ENCODE measurements at places on chromosomes 2 and 18.

GRCh38 chr2:237227592-237228280 is 142.0 kb downstream of the COPS8 start:
- no peak for DNase-seq

DNA sequence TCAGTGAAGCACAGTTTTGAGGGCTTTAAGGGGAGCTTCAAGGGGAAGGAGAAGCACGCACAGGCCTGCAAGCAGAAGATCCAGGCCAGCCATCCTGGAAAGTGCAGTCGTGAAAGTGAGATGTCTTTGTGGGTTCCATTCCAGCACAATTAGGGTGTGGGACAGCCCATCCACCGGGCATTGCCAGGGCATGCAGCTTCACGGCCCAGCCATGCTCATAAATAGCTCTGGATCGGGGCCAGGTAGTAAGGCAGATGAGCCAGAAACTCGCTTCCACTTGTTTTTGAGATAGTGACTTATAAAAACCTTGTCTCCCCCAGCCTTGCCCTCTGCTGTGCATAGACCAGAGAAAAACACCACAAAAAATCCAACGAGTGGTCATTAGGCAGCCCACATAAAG is 21.0 kb downstream of the KDSR start:
- no peak for DNase-seq

- DNase-seq = peak; percentile 18
These were observed 213.4 kb downstream of the CDH20 start for GRCh38 chr18:61546590-61546989.

GRCh38 chr2:66456183-66457041 is 21.5 kb downstream of the MEIS1 start:
- DNase-seq = no peak

- no peak for DNase-seq
These were observed 28.4 kb upstream of the C2orf69 start for GRCh38 chr2:199882667-199883066.

GRCh38 chr18:63291278-63291677 is 28.3 kb downstream of the BCL2 start:
- no peak for DNase-seq

DNA sequence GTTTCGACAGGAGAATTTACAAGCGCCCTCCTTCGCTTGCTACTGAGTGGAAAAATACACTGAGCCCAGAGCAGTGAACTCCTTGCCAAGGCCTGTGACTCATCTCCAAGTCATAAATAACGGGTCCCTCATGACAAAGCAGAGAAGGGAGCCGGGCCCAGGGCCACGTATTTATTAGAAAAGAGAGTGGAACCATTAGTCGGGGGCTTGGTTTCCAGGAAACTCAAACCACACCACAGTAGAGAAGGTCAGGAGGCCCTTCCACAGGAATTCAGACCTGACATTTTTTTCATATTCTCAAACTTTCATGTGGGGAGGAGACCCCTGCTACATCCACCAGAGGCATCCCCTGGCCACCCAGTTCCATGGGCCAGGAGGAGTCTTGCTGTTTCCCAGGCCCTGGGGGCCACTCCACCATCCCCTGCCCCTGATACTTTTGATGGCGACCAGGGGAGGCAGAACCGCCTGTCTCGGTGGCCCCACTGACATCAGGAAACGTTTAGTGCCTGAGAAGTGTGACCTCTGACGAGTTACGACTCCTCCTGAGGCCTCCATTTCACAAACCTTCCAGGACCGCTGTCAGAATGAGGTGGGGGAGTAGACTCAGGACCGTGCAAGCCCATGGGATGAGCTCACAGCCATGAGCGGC is 289.7 kb downstream of the DYSF start:
- DNase-seq = peak; percentile 65

- DNase-seq = no peak
These were observed 1321.6 kb upstream of the ACVR2A start for GRCh38 chr2:146523196-146523595.

- no peak for DNase-seq
These were observed 304.4 kb downstream of the CCDC178 start for GRCh38 chr18:33135951-33136660.

DNA sequence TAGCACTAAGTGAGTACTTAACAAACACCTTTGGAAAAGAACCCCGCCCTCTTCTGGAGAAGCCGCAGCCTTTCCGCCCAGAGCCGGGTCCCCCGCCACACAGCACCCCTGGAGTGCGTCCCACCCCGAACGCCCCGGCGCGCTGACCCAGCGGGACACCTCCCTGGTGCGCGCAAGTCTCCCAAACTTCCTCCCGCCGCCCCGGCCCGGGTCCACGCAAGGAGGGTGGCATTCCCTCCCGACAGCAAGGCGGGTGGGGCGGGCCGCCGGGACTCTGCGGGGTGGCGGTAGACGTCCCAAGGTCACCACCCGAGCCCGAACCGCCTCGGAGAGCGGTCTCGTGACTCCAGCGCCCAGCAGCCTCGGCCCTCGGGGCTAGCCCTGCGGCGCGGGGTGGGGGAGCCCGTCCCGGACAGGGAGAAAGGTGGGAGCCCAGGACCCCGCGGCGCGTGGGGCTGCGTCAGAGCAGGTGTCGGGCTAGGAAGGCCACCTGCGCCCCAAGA is 598 bp downstream of the CCDC93 start:
- DNase-seq = no peak

- DNase-seq = no peak
These were observed 63.3 kb downstream of the SUCLG1 start for GRCh38 chr2:84395820-84396219.

DNA sequence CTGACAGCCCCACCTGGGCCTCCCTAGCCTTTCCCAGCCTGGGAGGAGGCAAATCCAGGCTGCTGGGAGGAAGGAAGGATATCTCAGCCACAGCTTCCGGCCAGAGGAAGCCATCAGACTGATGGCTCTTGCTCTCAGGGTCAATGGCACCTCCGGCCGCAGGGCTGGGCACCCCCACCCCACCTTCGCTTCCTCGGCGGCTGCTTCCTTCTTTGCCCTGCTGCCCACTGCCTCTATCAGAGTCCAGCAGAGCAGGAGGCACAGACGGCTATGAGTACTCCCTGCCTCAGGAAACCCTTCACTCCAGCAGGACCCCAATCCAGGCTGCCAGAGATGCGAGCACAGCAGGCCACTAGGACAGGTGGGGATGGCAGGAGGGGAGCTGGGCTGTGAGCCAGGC is 3.3 kb downstream of the SEMA4C start:
- DNase-seq = no peak

GRCh38 chr18:59180150-59180845 is 39.7 kb upstream of the GRP start:
- DNase-seq = peak; percentile 44

DNA sequence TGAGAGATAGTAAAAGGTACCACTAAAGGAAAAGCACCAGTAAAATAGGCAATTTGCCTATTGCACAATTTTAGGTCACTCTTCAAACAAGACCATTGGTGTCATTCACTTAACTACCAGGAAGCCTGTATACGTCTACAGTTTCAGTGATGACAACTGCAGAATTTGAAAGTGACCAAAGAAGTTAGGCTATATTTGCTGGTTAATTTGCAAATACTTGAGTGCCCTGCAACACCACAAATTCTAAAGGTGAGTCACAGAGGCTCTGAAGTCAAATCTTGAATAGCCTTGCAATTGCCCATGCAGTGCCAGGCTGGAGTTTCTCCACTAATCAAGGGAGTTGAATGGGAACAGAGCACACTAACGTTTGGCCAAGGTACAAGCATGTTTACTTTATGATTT is 128.7 kb upstream of the CCDC68 start:
- DNase-seq = no peak

DNA sequence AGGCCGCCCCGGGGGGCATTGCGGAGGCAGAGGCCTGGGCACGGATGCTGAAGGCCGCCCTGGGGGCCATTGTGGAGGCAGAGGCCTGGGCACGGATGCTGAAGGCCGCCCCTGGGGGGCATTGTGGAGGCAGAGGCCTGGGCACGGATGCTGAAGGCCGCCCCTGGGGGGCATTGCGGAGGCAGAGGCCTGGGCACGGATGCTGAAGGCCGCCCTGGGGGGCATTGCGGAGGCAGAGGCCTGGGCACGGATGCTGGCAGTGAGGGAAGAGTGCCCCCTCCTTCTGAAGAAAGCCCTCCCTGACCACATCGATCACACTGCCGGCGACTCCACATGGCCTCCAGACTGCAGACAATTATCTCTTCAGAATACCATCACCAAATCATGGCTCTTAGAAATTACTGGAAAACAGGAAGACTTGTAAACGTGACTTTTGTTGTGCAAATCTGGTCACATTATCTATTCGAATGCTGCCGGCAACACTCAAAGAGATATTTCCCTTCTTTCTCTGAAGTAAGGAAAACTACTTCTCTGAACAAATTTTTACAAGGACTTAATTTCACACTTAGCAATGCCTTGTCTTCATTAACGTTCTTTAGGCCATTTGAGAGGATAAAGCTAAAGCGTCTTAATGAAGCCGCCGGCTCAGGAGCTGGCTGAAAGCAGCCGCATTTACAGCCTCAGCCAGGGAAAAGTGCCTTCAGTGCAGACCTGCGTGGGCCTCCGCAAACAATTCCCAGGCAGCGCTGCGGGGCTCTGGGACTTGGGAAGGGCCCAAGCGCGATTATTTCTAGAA is 18.1 kb upstream of the SNTG2 start:
- no peak for DNase-seq

DNA sequence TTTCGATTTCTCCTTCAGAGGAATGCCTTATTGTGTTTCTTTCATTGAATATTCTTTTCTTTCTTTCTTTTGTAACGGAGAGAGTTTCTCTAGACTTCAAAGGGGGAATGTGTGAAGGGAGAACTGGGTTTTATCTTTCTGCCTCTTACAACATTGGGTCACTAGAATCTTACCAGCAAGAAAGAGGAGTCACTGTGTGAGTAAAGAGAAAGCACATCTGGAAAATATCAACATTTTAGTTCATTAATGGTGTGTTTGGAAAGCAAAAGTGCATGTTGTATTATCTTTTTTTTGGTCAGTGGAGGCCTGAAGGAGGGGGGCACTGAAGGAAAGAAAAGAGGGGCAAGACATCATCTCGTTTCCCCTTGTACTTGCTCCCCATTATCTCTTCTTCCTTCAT is 86.6 kb upstream of the THOC1 start:
- DNase-seq = no peak

GRCh38 chr2:25539136-25539535 is 134.2 kb downstream of the DTNB start:
- DNase-seq = no peak

DNA sequence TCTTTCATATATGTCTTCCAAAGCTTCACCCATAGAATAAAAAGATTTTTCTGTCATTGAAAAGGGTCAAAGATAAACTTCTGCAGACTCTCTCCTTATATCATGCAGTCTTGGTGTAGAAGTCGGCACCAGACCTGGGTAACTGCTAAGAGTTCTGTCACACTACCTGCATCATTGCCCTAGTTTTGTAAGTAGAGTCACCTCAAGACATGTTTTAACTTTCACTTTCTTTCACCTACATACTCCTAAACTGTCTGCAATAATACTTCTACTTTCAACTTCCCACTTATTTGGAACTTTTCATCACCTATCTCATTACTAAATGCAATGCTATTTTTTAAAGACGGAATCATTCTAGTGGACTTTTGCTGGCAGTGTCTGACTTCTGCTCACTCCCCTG is 475.6 kb upstream of the VRK2 start:
- DNase-seq = no peak

- DNase-seq = no peak
These were observed 113.7 kb downstream of the RIT2 start for GRCh38 chr18:43001821-43002220.

GRCh38 chr2:156944871-156945270 is 312.6 kb upstream of the GALNT5 start:
- DNase-seq = no peak

DNA sequence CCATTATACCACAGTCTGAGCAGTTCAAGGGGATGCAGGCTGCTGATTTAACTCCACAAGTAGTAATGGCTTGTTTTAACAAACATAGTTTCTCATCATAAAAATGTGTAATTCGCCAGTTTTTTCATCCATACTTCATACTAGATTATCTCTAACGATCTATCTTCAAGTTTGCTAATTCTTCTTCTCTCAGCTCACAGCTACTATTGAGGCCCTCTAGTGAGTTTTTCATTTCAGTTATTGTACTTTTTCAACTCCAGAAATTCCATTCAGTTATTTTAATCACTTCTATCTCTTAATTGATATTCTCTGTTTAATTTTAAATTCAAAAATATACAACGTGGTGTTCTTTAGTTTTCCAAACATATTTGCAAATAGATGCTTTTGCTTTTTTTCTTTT is 20.1 kb upstream of the TMEM87B start:
- DNase-seq = no peak

DNA sequence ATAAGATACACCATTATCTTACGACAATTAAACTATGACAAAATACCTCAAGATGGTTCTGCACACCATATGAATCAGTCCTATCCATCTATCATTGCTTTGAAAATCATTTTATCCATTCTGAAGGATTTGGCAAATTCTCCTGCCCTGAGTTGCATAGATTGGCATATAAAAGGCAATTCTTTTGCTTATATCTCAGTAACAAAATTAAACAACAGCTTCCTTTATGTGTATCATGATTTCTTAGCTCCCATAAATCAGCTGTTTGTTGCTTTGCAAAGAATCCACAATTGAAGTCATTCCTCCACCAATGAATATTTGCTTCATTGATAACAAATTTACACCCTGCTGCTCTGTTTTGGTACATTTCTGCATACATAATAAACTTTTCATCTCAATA is 61.7 kb downstream of the ITGB6 start:
- no peak for DNase-seq

DNA sequence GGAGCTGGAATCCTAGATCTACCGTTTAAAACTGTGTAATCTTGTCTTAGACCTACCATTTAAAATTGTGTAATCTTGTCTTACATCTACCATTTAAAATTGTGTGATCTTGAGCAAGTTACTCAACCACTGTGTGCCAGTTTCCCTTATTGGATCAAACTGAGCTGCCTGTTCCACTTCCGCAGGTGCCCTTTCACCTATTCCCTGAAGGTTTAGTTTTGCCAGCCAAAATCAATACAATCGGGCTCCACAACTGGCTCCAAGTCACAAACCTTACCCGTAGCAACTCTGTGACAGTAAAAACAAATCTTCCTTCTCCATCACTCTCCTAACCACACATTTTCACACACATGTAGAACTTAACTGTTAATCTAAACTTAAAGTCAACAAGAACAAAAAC is 20.1 kb downstream of the DOCK10 start:
- no peak for DNase-seq

DNA sequence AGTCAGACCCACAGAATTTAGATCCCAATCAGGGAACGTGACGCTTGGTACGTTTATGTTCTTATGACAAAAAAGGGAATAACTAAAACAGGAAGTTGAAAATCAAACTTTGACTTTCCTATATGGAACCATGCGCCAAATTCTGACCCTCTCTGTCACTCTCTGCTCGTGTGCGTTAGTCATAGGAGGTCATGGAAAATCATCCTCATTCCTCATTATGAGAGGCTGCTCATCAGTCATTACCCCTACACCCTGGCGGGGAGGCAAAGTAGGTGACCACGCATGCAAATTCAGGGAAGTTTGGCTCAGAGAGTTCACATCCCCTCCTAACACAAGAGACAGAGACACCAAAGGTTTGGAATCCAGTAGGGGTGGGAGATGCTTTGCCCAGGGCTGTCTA is 15.5 kb downstream of the IL1F10 start:
- DNase-seq = no peak

DNA sequence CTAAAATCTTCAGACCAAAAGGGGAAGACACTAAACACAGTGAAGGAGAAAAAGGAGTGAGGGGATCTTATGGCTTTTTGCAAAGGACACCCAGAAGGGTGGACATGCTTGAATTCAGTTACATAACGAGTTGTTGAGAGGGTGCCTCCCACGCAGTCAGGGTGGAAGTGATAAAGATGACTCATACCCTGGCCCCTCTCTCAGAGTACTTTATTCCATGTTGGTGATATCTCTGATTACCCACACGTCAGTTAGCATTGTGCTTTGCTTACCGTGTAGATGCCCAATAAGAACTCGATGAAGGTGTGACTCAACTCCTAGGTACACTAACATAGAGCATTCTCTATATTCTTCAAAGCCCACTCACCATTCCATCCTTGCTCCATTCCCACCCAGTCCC is 44.4 kb downstream of the EN1 start:
- no peak for DNase-seq
